NCI-H1092 treated with DMSO at 0.1 percent for 48 hours (cell line): ENCODE measurements at places on chromosomes 2 and 18.

DNA sequence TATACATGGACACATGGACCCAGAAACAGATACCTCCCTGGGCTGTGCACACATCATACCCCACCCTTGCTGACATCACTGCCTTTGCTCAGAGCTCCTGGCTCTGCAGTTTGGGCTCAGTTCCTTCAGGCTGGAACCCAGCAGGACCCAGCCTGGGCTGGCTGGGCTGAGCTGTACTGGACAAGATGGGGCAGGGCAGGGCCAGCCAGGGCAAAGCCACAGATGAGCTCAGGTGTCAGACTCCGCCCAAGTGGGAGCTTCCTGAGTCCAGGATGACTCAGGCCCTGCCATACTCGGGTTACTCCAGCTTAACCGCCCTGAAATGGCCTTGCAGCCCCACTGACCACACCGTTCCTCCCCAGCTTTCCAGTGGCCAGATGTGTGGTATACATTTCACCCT, 284.9 kb downstream of the OSR1 start:
- no peak for DNase-seq

- peak; percentile 48 for DNase-seq
Measured at GRCh38 chr2:113324684-113325160, 46.0 kb upstream of the PAX8 start.

DNA sequence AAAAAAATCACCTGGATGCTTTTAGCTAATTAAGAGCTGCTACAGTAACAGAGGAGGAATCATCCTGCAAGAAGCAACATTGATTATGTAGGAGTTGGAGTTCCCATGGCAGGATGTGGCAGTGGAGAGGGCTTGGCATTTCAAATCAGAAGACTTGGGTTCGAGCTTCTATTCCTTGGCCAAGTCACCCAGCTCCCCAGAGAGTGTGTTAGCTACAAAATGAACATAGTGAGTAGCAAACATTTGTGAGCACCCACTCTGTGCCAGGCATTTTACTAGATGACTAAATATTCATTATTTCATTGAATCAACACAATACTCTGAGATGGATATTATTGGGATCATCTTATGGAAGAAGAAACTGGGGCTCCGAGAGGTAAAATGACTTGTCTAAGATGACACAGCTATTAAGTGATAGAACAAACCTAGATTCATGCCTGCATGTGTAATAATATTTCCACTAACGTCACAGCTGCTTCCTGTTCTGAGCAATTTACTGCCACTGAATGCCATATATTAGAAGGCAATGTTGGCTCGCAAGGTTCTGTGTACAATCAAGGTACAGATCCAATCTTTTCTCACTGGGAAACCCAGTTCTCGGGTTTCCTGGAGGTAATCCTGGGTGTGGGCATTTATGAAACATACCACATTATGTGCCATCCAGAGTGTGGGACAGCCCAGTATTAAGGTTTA, 18.0 kb downstream of the NTSR2 start:
- DNase-seq, result no peak

GRCh38 chr2:3611589-3611988, 16.7 kb downstream of the COLEC11 start:
- DNase-seq, result no peak

DNA sequence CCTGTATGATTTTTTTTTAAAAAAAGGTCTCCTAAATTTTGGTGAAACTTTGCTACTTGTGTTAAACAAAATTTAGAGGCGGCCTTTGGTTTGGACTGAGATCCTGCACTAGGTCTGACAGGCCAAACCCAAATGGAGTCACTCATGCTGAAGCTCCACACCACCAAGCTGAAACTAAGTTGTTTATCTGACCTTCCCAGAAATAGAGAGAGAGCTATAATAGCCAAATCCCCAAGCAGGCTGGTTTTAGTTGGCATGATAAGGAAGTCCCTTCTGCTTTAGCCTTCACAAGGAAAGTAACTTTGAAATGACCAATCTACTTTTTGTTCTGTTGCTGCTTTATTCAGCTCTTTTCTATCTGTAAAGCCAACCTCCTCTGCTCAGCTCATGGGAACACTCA, 17.1 kb upstream of the THUMPD2 start:
- DNase-seq, result no peak

- DNase-seq, result no peak
Measured at GRCh38 chr18:76835380-76835779, 13.0 kb downstream of the ZNF236 start.

DNA sequence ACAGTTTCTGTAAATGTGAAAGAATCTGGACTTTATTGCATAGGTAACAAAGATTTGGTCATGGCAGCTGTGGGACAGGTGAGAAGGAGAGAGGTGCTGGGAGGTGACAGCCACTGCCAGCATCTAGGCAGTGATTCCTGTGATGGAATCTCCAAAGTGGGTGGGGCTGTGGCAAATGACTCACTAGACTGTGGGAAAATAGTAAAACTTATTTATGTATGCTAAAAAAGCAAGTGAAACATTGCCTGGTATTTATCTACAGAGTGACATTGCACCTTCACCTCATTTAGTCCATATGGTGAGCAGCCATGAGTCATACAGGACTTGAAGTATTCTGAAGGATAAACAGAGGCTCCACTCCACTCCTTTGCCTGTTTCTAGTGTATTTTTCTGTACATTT, 145.3 kb upstream of the MEX3C start:
- no peak for DNase-seq

DNA sequence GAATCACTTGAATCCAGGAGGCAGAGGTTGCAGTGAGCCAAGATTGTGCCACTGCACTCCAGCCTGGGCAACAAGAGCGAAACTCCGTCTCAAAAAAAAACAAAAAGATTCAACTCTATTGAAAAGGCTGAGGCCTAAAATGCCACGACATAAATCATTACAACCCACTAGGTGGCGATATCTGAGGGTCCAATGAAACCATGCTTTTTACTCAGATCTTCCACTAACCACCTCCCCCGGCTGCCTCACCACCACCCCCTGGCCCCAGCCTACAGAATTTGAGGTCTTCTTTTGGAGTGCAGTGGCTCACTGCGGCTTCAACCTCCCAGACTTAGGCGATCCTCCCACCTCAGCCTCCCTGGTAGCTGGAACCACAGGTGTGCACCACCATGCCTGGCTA, 57.5 kb downstream of the AP1S3 start:
- DNase-seq, result no peak

DNA sequence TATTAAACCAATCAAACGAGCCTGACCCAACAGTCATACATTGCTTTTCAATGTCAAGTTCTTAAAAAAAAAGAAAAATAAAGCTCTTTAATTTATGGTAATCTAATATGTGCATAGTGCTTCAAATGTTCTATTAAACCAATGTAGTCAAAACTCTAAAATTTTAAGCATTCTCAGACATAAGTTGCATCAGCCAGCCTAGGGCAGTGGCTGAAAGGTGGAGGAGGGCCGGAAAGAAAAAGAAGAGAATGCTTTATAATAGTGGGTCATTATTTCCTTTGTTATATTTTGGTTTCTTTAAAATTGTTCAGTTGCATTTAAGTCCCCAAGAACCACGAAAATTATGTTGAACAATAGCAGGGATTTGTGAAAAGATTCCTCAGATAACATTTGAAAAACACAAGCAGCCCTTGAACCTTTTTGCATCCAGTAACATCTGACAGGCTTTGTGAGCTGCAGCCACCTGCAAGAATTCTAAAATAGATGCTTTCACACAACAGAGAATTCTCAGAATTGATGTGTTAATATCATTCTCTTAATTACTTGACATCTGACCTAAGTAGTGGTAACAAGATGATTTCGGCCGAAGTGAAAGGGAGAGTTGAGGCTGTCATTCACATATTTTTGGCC, 252.1 kb downstream of the CDCA7 start:
- no peak for DNase-seq

GRCh38 chr2:145284551-145284950, 764.6 kb upstream of the ZEB2 start:
- no peak for DNase-seq

DNA sequence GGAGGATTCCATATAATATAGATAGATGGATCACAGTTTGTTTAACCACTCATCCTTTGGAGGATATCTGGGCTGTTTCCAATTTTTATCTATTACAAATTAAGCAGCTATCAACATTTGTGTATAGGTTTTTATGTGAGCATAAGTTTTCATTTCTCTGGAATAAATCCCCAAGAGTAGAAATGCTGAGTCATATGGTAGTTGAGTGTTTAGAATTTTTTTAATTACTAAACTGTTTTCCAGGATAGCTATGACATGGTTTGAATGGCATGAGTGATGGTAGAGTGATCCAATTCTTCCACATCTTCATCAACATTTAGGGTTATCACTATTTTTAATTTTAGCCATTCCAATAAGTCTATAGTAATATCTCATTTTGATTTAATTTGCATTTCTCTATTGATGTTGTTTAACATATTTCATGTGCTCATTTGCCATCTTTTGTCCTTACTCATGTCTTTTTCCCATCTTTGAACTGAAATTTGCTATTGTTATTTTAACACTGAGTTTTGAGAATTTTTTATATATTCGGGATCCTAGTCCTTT, 31.4 kb downstream of the ABCB11 start:
- no peak for DNase-seq

GRCh38 chr2:240439698-240440151, 4.3 kb downstream of the GPC1 start:
- no peak for DNase-seq

GRCh38 chr2:240780023-240780700, 39.9 kb downstream of the KIF1A start:
- DNase-seq, result no peak

DNA sequence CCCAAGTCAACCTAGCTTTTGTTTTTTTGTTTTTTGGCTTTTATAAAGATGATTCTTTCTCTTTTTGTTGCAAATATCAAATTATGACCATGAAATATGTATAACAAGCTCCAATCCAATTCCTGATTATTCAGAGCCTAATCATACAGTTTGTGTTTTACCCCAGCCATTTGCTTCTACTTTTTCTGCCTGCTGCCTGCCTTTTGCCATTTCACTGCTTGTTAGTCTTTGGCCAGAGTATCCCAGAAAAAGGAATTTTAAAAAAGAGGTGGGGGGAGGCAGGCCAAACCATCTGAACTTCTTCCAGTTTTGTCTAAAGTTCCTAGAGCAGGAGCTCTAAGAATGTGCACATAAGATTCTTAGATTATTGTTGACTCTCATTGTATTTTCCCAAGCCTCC, 211.9 kb upstream of the VRK2 start:
- no peak for DNase-seq

GRCh38 chr2:24971286-24971535, 544 bp downstream of the DNAJC27 start:
- no peak for DNase-seq

- no peak for DNase-seq
Measured at GRCh38 chr2:28378679-28379584, 13.7 kb upstream of the FOSL2 start.
